Activated T-cell treated with anti-CD3 and anti-CD28 coated beads for 48 hours (primary cell): ENCODE measurements at places on chromosomes 13 and 19.

GRCh38 chr13:97879646-97880310 lies 73.7 kb upstream of the IPO5 start:
- DNase-seq, result no peak

DNA sequence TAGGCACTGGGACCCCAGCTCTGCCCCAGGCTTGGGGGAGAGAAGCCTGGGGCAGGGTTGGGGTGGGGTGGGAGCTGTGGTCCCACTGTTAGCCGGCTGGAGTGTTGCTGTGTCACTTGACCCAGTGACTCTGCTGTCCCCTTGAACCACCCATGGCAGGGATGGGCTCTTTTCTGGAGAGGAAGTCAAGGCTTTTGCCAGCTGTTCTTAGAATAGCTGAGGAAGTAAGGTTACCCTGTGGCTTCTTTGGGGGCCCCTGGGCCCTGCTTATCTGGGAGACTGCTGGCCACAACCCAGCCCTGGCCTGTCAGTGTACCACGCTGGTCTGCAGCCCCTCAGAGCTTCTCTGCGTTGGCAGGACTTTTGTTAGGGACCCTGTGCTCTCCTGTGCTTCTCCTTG lies 9.1 kb downstream of the PNPLA6 start:
- DNase-seq, result no peak

- DNase-seq, result no peak
Measured at GRCh38 chr13:111397202-111397880, 76.9 kb downstream of the TEX29 start.

GRCh38 chr13:22776394-22777186 lies 404.2 kb upstream of the SGCG start:
- no peak for DNase-seq

- DNase-seq, result no peak
Measured at GRCh38 chr19:5006821-5007220, 37.9 kb downstream of the KDM4B start.

- DNase-seq, result peak; percentile 69
Measured at GRCh38 chr19:41871573-41872383, 5.3 kb upstream of the CD79A start.

DNA sequence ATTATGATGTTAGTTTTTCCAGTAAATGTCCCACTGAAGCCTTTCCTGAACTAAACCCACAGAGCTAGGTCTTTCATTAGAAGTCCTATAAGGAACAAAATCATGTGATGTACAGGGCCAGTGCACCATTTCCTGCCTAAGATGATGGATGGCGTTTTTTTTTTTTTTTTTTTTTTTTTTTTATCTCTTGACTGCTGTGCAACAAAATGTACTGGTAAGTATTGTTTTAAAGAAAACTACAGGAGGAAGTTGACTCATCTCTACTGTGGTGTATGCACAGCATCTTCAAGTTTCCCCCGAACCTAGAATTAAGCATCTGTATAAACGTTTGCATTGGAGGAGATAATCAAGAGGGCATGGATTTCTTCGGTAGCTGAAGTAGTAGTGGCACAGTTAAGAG lies 197.5 kb downstream of the NBEA start:
- DNase-seq, result no peak

GRCh38 chr19:22026687-22027086 lies 15.9 kb upstream of the ZNF208 start:
- DNase-seq, result no peak

GRCh38 chr13:41641429-41641828 lies 184.1 kb downstream of the RGCC start:
- no peak for DNase-seq

GRCh38 chr13:96252903-96253302 lies 163.0 kb downstream of the HS6ST3 start:
- no peak for DNase-seq

DNA sequence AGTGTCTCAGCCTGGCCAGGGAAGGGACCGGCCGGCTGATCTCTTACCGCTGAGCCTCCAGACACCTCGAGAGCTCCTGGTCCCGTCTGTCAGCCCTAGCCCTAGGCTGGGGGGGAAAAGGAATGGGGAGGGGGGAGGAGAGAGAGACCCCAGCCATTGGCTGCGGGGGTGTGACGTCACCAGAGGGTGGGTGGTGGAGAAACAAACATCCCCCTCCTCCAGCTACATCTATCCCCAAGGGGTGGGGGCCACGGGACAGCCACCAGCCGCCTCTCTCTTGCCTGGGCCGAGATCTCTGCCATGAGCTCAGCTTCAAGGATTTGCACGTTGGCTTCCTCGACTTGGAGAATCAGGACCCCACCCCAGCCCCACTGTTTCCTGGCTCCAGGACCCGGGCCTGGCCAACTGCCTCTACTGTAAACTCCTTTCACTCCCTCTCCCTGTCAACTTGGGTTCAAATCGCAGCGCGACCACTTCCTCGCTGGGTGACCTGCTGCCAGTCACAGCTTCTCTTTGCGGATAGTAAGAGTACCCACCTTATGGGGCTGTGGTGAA lies at the start of gene PRX:
Gene PRX, minus strand, starts transcription at position 88 of the 555 bp plus-strand sequence. CDS start 5,446 bp downstream, outside the sequence.
- DNase-seq, result no peak

GRCh38 chr13:43316281-43316680 lies 292.9 kb downstream of the DNAJC15 start:
- DNase-seq, result no peak

- DNase-seq, result no peak
Measured at GRCh38 chr13:111384441-111385182, 64.2 kb downstream of the TEX29 start.

DNA sequence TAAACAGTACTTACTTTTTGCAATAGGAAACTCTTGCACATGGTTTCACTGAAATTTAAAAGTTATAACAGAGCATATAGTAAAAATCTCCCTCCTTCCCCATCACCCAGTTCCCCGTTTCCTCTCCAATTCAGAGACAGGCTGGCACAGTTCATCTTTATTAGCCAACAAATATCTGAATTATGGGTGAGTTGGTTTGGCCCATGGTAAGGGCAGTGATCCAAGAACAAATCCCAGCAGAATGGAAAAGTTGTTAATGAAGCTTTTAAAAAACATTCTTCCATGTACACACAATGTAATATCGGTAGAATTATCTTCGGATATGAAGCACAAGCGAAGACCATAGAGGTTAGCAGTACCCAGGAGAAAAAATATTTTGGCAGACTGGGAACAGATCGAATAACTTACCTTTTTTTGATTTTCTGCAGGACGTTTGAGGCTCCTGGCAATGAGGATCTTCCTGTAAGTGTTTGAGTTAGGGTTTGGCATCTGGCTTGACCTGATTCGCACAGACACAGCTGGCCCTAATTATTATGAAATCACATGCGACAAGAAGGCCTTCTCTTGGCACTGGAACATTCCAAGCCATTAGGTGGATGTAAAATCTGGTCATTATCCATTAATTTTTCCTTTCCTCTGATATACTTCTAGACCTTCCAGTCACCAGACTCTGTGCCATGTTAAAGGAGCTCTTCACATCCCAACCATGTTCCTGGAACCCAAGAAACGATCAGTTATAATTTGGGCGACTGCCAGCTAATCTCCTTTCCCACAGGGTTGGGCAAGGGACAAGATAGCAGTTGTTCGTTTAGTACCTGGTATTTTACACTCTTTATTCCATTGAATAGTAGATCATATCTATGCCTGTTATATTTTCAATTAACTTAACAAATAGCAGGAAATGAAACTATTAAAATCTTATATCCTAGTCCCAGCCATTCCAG lies 139.4 kb upstream of the TSC22D1 start:
- no peak for DNase-seq

- DNase-seq, result no peak
Measured at GRCh38 chr19:17948931-17949930, 16.4 kb downstream of the CCDC124 start.

- no peak for DNase-seq
Measured at GRCh38 chr13:29934531-29935308, 84.3 kb upstream of the UBL3 start.

GRCh38 chr13:106649495-106649894 lies 81.6 kb upstream of the ARGLU1 start:
- no peak for DNase-seq

- no peak for DNase-seq
Measured at GRCh38 chr13:68066879-68067513, 836.9 kb upstream of the PCDH9 start.

DNA sequence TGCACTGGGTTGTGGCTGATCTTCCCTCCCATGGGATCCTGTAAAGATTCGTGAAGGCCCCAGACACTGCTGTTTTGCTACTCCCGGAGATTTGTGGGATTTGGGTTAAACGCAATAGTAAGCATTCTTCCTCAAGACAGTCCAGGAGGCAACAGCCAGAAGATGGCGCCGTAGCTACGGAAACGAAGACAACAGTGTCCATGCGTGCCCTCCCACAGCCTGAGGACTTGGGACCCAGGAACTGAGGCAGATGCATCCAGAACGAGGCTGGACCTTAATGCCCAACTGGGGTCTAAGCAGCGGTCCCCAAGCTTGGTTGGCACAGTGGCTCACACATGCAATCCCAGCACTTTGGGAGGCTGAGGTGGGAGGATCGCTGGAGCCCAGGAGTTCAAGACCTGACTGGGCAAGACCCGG lies 57.6 kb upstream of the ZNF507 start:
- DNase-seq, result peak; percentile 1

GRCh38 chr13:39038569-39039030 lies 344 bp downstream of the NHLRC3 start:
- DNase-seq, result peak; percentile 63

GRCh38 chr13:71797517-71797916 lies 69.5 kb downstream of the DACH1 start:
- no peak for DNase-seq

GRCh38 chr19:48741129-48741999 lies 954 bp upstream of the RASIP1 start:
- DNase-seq, result no peak

DNA sequence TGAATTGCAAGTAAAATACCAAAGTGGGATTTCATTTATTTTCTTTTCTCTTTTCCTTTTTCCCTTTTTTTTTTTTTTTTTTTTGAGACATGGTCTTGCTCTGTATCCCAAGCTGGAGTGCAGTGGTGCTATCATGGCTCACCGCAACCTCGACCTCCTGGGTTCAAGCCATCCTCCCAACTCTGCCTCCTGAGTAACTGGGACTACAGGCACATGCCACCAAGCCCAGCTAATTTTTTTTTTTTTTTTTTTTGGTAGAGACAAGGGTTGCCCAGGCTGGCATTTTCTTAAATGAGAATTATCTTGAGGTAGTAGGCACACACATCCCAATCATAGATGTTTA lies 68.5 kb upstream of the GPR183 start:
- no peak for DNase-seq

GRCh38 chr19:57887195-57887941 lies 1.5 kb downstream of the ZNF814 start:
- DNase-seq, result no peak

- DNase-seq, result no peak
Measured at GRCh38 chr13:31267126-31267784, 67.5 kb downstream of the B3GLCT start.

- DNase-seq, result peak; percentile 27
Measured at GRCh38 chr13:20182231-20182846, 10.4 kb downstream of the GJB2 start.

GRCh38 chr13:110212529-110212928 lies 94.4 kb downstream of the COL4A1 start:
- no peak for DNase-seq

DNA sequence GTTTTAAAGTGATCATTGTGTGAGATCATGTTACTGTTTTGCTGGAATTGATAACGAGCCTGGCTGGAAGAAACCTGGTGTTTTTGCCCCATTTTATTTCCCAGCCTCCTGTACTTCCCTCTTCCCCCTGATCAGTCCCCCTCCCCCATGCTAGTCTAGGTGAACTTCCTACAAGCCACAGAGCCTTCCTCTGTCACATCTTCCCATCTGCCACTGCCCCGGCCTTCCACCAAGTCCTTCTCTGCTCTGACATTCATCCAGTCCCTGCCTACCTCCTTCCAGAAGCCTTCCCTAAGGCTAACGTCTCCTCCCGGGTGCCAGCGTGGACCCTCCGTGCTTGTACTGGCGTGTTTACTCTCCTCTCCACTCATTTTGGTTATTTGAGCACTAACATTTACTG lies 14.3 kb downstream of the FARP1 start:
- DNase-seq, result no peak

DNA sequence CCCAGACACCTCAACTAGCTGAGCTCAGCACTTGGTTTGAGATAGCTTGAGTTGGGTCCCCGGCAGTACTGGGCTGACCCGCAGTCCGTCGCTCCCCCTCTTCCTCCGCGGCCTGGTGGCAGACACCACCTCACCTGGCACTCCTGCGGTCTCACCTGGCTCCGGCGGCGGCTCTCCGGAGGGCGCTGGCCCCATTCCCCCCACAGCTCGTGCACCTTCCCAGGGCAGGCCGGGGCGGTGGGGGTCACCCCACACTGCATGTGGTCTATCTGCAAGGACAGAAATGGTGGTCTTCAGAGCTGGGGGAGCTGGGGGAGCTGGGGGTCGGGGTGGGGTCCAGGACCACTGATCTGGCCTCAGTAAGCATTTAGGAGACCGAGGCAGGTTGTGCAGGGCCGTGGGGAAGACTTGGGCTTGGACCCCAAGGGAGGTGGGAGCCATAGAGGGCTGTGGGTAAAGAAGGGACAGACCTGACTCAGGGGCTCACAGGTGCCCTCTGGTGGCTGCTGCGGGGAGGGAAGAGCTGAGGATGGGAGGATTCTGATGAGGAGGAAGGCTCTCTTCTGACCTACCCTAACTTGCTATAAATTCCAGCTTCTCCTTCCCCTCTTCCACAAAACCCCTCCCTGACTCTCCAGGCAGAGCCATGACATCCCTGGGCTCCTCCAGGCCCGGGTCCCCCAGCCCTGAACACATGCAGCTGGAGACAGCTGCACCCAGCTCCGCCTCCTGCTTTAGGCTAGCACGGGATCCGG lies 6.7 kb upstream of the PLIN4 start:
- DNase-seq, result peak; percentile 64

DNA sequence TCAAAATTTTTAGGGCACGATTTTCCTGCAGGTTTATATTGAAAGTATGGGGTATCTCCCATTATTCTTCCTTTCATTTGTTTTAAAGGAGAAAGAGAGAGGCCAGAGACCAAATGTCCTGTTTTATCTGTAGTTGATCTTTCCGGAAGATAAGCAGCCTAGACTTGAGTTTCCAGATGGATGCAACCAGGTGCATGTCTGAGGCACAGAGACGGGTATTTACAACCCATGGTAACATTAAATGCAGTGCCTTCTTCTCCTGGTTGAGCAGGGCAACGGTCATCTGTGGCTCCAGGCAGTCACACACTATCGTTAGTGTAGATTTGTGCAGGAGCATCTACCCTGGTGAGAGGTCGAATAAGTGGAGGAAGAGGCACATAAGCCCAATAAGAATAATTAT lies 1507.1 kb downstream of the UQCRFS1 start:
- no peak for DNase-seq
